C1 segment of cervical spinal cord (tissue), 14 donors: ENCODE measurements at places on chromosomes 7 and 10.
A peak's percentile ranks its signal among the peaks of the same experiment; 100 is the strongest.

DNA sequence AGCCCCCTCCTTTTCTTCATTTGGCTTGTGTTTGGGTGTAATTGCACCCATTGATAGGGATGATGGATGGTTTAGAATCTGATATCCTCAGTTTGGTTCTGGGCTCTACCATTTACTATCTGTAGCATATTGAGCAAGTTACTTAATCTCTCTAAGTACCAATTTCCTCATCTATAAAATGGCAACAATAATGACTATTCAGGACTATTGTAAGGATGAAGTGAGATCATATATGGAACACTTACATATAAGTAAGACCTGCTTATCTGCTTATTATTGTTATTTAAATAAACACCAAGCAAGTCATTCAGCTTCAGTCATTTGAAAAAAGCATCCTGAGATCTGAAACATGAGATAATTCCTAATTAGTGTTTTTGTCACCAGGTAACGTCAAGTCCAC is 127.0 kb downstream of the SEC23IP start:
- no peak for DNase-seq

DNA sequence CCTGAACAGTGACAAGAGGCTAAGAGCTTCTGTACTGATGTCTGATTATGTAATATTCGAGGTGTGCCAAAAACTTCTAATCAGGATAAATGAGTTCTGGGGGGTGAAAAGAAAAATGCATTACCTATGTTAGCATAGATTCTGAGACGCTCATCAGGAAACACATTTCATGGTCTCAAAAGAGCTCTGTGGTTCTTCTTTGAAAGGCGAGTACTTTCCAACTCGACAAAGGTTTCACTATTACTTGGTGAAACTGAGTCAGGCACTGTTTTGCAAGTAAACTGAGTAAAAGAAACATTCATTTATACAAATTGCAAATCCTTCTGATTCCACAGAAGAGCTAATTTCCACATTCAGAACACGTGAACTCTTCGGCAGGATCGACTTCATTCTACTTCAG is 523.2 kb downstream of the GATA3 start:
- no peak for DNase-seq

- DNase-seq: no peak
These were observed 2.5 kb upstream of the MACC1 start for GRCh38 chr7:20219446-20220292.

- no peak for DNase-seq
These were observed 2.4 kb downstream of the PURB start for GRCh38 chr7:44882899-44883298.

DNA sequence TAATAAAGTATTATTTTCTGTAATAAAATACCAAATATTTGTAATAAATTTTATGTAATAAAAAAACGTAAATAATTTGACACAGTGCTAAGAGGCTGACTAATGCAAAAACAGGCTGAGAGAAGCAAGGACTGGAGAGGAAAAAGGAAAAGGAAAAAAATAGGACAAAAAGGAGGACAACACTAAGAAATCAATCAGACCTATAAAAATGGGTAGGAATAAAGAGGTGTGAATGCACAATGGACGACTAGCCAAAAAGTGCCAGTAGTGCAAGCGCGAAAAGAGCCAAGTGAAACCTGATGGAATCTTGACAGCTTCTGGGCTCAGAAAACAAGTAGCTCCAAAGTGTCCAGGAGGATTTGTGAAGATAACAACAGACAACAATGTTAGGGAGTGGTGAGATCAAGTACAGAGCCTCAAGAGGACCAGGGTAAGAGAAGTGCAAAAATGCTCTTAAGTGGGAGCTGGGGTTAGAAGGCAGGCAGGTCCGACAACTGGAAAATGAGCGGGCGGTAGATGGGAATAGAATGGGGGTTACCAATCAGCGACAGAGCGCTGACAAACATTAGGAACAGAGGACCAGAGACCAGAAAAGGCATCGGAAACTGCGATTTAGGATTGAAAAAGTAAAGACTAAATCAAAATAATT is 1.2 kb downstream of the BRAF start:
- peak; percentile 65 for DNase-seq

DNA sequence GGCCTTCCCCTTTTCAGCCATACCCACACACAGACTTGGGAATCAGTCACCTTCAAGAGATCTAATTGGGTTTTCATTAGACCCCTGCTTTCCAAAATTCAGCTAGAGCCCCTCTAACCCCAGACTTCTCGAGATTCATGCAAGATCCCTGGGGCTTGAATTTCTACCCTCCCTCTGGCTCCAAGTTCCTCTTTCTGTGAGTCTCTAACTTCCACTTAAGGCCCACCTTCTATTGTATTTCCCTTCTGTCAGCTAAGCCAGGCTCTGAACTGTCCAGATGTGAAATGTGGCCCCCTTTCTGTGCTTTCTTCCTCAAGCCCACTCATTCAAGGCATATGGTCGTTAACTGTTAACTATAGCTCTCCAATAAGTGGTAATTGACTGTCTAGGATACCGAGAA is 132.2 kb downstream of the ZNF365 start:
- DNase-seq: no peak

- DNase-seq: no peak
These were observed 18.6 kb downstream of the NPFFR1 start for GRCh38 chr10:70265032-70265689.

DNA sequence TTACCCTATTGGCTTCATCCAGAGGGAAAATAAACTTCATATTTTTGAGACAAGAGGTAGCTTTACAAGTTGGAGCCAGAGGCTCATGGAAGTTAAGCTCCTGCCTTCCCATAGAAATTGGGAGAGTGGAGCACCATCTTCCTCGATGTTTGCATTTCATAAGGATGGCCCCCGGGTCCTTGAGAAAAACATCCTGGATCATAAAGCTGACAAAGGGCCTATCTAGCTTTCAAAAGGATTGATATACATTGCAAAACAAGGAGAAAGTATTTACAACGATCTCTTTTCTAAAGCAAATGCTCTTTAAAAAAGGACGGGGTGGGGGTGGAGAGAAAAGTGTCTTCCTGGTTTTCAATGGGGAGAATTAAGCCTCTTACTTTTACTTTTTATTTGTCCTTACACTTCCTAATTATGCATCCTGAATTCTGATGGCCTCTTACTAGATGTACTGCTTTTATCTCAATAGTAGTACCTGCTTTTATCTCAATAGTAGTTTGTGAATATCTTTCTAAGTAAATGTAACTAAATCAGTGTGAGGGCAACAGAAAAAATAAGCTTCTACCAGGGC is 65.6 kb downstream of the PTPRZ1 start:
- no peak for DNase-seq

DNA sequence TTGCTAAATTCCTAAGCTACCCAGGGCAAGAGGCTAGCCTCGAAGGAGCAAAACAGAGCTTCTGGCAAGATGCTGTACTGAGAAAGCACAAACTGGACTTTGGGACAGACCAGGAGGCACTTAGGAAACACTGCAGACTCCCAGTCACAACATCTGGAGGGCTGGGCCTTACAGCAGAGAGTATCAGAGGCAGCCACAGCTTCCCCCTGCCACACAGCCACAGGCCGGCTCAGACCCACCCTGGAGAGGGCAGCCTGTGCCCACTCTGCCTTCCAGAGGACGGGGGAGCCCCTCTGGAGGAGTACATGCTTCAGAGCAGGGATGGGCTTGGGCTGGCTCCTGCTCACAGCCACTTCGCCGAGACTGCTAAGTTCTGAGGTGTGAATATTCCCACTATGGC is 17.4 kb downstream of the ESYT2 start:
- DNase-seq: no peak

GRCh38 chr7:55344840-55345239 is 20.3 kb upstream of the LANCL2 start:
- no peak for DNase-seq

GRCh38 chr10:125102246-125102645 is 58.1 kb downstream of the CTBP2 start:
- DNase-seq: no peak

DNA sequence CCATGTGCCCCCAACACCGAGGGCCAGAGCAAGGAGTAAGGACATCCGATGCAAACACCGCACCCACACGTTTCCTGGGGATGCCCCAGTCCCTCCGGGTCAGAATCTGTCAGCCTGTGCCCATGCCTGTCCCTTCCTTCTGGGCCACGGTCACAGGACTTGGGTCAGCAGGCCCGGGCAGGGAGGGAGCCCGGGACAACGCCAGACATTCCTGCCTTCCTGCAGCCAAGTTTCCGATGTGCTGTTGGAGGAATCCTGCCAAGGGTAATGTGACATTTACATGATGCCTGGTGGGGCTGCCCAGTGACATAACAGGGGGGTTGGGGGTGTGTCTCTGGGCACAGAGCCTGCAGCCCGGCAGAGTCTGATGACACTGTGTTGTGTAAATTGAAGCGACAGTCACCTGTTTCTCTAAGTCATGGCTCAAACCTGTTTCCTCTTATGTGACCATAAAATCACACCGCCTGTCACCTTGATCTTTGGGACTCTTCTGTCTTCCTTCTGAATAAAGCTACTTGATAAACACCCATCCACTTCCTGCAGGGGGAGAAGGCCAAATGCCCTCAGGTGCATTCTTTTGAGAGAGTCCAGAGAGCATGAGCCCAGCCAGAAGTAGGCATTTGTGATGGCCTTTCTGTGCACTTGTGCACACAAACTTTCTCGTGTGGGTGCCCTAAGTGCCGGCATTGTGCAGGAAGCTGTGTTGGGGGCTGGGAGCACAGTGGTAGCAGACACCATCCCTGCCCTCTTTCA is 175.3 kb upstream of the RHEB start:
- peak; percentile 66 for DNase-seq
